ENCODE measurements at places on chromosomes 5 and 9.

DNA sequence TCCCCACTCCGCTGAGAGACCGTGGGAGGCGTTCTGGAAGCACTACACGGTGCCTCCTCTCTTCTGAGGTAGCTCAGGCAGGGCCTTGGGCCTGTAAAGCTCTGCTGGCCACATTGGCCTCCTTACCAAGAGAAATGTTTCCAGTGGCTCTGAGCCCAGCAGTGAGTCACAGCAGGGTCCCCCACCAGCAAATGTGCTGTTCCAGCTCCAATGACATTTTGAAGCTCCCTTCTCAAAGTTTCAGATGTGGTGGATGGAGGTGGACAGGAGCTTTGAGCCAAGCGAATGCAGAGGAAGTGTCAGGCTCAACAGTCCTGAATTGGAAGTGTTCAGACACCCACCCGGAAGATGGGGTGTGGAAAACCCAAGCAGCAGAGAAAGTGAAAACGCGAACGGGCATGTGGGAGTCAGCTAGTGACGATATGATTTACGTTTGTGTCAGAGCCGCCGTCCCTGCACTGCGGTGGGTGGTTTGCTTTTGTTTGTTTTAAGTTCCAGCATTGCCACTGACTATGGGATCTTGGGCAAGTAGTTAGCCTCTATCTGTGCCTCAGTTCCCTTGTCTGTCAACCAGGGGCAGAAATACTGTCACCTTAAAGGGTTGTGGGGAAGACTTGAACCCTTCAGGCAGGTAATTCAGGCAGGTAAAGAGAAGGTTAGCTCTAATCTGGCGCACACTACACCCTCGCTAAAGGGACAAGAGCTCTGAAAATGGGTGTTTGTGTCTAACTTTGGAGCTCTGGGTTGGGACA lies 38.2 kb downstream of the C5orf15 start:
- DNase-seq, result peak; percentile 73

DNA sequence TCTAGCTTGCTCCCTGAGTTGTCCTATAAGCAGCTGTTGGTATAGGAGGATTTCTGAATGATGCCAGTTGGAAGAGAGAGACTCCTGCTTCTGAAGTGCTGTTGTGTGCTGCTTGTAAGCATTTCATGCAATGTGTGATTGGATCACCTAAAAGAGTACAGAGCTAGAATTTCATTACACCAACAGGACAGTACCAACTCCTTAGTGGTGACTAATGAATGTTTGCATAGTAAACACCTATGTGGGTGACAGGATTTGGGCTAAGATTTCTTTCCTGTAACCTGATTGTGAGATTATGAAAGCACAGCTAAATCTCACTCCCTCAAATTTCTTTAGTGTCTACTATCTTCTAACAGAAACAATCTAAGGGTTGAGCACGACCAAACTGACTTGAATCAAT lies 67.0 kb downstream of the GCNT1 start:
- no peak for DNase-seq

DNA sequence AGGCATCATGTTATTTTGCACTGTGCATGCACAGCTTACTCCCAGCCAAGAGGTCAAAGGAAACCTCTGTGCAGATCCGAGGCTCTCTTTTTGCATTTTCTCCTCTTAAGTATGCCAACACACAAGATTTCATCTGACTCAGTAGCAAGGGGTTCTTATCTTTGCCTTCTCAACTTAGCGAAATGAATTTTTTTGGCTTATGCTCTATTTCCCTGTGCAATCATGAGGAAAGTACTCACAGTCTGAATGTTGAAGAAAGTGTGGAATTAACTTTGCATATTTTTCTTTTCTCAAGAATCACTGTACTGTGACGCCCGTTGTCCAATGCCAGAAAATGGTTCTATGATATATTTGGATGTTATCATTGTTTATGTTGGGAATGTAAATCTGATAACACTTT lies 173.5 kb upstream of the FBXL7 start:
- DNase-seq, result no peak

GRCh38 chr9:80500300-80500699 lies 928.5 kb downstream of the TLE4 start:
- no peak for DNase-seq

DNA sequence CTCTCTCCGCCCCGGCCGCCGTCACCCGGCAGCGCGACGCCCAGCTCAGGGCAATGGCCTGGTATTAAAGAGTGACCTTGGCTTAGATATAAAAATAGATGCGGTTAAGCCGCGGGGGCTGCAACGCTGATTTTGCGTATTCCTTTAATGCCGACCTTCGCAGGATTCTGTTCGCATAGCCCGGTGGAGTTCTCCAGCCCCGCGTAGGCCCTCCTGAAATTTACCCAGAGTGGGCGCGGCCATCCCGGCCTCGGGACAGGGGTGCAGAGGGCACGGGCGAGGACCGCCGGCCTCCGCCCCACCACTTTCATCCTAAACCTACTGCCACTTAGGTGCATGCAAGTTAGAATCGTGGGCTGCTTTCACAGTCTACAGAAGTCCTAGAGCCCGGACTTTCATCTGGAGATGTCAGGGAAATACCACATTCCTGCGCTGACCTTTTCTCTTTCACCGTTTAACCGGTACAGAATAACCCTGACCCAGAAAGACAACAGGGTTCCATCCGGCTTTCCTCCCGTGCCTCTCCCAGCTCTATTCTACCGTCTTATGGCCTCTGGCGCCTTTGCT lies 492 bp upstream of the FAM169A start:
- no peak for DNase-seq

GRCh38 chr9:121498150-121498486 lies 1.5 kb downstream of the GGTA1 start:
- DNase-seq, result peak; percentile 69

- no peak for DNase-seq
Measured at GRCh38 chr9:119955276-119955675, 586.0 kb upstream of the BRINP1 start.

DNA sequence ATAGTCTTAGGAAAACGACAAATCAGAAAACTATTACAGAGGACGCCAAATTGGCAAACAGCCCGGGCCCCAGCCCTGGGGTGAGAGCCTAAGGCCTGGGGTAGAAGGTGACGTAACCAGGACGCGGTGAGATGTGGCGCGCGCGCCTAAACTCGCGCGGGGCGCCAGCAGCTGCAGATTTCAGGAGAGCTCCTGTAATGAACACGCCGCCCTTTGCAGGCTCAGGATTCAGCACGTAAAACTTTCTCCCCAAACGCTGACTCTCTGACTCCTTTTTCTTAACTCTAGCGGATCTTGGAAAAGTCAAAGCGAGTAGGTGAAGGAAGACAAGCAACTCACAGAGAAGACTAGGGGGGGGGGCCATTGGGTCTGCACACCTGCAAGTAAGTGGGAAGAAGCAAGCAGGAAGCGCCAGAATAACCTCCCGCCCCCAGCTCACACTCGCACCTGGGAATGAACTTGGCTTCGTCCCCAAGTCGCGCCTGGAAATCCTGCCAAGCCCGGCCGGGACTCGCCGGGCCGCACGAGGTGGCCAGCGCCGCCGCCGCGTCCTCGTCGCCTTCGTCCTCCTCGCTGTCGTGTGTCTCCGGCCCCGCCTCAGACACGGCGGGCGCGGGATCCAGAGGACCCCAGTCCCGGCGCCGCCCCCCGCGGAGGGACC lies 822 bp downstream of the RASEF start:
- DNase-seq, result no peak

DNA sequence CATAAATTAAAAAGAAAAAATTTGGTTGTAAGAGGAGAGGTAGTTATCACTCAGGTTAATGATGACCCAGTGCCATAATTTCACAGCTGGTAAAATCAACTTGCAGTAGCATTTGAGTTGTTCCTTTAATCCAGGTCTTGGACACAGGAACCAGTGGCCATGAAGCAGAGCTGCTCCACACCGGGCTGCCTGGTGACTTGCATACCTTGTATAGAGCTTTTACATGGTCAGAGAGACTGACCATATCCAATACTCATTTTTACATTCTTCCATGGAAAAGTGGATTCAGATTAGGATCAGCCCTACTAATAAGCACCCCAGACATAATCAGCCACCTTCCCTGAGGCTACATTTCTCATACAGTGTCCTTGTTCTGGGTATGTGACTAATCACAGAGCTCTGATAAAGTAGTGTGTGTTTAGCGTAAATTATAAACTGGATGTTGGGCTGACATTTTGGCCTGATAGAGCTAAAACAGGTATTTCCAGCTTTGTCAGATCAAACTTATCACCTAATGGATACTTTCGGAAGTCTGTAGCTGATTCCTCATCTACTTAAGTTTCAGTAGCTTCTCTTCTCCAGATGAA lies 77.0 kb upstream of the ZSWIM6 start:
- DNase-seq, result no peak

GRCh38 chr5:158917731-158918130 lies 182.0 kb downstream of the EBF1 start:
- no peak for DNase-seq

DNA sequence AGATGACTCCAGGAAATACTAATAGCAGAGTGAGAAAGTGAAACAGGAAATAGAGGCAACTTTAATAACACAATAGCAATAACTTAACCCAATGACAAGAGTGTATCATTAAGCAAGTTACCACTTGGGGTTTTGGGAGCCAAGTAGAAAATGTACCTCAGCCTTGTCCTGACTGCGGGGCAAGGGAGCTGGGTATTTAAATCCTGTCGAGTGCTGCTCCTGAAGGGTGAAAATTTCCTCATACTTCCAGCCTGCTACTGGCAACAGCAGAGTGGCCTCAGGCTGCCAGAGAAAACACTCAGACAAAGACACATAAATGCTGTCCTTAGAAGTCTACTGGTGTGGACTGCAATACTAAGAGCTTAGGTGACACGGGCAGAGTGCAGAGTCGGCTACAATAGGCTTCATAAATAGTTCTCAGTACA lies 112.5 kb upstream of the EMB start:
- DNase-seq, result no peak

GRCh38 chr5:59188419-59189225 lies 605.7 kb downstream of the RAB3C start:
- DNase-seq, result peak; percentile 54

DNA sequence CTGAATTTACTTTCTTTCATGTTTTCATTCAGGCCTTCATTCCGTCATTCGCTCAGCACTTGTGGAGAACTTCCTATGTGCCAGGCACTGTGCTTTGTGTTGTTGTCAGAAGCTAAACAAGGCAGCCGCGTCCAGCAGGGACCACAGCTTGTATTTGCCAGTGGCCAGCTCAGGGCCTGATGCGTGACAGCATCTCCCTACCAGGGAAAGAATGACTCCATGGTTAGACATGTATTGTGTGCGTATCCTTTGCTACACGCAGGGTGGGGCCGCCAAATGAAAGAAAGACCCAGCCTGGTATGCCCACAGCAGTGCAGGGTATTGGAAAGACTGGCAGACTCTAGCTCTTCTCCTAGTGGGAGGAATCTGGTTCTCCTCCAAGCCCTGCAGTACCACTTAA lies 4.7 kb upstream of the COL27A1 start:
- DNase-seq, result no peak

DNA sequence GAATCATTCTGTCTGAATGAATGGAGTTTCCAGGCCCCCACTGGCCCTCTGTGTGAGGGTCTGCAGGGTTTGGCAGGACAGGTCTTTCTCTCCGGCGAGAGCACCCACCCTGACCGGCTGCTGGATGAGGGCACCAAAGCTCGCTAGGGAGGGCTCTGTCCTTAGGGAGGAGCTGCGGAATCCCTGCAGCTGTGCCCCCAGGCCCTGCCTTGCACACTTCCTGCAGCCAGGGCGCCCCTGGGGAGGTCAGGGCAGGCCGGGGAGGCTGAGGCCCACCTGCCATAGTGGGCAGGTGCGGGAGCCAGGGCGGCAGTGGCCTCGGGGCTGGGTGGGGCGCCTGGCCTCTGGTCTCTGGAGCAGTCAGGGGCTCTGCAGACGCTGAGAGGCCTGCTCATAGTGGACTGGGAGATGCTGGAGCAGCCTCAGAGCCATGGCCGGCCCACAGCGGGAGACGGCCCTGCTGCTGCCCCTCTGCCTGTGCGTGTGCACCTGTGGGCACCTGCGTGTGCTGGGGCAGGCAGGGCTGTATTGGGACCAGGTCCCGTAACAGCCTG lies 36.1 kb downstream of the EXOC3 start:
- DNase-seq, result no peak

DNA sequence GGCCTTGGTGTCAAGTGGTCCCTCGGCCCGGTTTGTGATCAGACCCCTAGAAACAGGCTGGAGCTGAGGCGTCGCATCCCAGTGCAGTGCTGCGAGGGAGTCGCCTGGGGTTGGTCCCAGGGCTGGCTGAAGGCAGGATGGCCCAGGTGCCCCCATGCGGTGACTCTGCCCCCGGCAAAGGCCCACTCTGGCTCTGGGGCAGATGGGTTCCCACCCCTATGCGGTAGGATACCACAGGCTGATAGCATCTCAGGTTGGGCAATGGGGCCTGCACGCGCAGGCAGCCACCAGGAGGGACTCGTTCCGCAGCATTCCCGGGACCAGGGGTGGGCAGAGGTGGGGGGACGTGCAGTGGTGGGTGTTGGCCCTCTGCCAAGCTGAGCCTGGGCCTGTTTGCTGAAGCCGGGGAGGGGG lies 86.0 kb downstream of the RXRA start:
- DNase-seq, result no peak

- no peak for DNase-seq
Measured at GRCh38 chr5:35032356-35032755, 15.4 kb downstream of the AGXT2 start.

GRCh38 chr9:126439402-126439765 lies 112.8 kb downstream of the MVB12B start:
- DNase-seq, result no peak

- DNase-seq, result no peak
Measured at GRCh38 chr5:14929293-14930065, 57.9 kb upstream of the ANKH start.

GRCh38 chr9:114923918-114924317 lies 6.5 kb downstream of the TNFSF8 start:
- DNase-seq, result no peak

Measured in stimulated activated naive CD8-positive, alpha-beta T cell treated with anti-CD3 and anti-CD28 coated beads, Interleukin-15, amount 100 ng/mL, for 72 hours (primary cell).